HTR-8/SVneo (cell line): ENCODE measurements at places on chromosomes 7 and 10.

DNA sequence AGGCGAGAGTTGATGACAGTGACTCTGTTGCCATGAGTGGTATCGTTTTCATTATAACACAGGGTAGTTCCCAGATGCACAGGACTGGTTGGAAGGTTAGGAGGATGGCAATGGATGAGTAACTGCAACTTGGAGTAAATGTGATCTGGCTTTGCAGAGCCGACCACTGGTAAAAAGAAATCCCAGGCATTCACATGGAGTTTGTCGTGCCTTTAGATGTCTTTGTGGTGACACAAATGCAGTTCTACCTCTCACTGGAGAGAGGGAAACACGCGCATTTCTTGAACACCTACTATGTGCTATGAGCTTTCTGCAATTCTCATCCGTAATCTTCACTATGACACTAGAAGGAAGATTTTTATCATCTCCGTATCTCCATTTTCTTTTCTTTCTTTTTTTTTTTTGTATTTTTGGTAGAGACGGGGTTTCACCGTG, 1.7 kb upstream of the MNX1 start:
- no peak for DNase-seq

- DNase-seq: no peak
These were observed 103.4 kb downstream of the TRRAP start for GRCh38 chr7:98981701-98982100.

DNA sequence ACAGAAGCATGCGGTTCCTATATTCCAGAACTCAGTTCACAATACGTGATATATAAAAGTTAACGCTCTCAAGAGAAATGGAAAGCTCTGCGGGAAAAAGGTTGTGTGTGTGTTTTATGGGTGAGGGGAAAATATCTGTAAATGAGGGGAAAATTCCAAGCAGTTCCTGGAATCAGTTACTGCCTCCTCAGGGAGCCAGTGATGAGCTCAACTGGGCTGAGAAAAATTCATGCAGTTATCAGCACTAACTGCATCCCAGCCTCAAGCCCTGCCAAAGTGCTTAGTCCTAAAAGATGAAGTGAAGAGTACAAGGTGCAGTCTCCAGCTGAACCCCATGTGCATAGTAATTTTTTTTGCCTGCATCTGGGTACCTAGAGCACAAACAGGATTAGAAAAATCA, 191.9 kb downstream of the CDK14 start:
- no peak for DNase-seq

- no peak for DNase-seq
These were observed 67.0 kb downstream of the ZMIZ1 start for GRCh38 chr10:79135790-79136189.

- no peak for DNase-seq
These were observed 345.7 kb downstream of the THSD7A start for GRCh38 chr7:11486271-11486670.

DNA sequence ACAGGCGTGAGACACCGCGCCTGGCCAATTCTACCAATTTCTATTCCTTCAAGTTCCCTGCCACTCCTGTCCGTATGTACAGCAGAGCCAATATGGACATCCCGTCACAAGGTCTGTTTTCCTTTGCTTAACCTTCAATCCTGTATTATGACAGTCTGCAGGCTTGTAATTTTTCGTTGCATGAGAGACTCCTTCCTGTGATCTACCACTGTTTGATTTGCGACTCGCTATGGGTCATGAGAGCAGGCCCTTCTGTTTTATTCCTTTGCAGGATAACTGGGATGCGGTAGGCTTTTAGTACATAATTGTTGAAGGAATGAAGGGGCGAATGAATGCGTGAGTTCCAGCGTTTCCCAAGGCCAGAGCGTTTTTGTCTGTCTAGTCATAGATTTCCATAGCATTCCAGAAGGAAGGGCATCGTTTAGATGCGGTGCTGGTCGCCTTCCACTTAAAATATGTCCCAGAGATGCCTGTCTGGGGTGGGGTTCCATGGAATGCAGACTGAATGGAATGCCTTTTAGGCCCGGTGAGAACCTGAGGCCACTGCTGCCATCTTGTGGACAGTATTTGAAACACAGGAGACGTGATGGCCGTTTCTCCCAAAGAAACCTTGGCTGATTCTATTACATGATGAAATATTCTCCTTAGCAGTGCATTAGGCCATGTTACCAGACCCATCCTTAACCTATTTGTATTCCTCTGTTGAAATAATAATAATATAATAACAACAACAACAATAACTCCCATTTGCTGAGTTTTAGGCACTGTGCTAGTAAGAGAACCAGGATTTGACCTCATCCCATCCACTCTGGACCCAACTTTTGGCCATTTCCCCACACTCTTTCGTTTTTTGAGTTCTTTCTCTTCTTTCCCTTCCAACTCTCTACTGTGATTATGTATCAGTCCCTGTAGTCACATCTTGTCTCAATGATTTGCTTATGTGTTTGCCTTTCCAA, 193.2 kb downstream of the MYOF start:
- DNase-seq: peak; percentile 90

DNA sequence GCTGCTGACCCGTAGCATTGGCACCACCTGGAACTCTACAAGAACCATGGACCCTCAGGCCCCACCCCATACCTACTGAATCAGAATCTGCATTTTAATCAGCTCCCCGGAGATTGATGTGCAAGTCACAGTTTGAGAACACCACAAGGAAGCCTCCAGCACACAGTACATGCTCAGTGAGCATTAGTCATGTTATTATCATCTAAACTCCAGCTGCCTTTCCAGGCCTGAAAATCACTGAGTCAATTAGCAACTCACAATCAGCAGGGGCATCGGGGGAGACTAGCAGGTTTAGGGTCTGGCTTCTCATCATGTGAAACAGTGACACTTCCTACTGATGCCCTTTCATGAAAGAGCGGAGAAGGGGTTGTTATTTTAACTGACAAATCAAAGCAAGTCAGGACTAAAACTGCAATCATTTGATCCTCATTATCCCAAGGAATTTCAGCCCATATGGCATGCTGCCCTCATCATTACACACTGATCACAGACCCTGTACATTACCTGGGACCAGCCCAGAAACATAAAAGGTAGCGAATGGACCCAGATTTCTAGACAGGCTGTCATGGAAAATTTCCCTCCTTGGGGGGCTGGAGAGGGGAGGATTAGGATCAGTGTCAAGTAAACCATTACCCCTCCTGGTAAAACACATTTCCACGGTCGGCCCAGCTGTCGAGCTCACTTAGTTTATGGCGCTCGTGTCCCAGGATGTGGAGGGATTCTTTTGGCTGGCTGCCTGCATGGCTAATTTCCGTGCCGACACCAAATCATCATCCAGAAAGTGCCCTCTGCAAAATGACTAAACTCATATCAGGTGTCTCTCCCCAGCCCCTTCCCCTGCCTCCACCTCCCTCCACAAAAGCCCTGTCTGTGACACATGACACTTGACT, 122.8 kb downstream of the PRLHR start:
- no peak for DNase-seq

- DNase-seq: peak; percentile 73
These were observed at the start of gene PODXL for GRCh38 chr7:131556053-131556908. Gene PODXL, minus strand, starts transcription at chr7:131556628. Its CDS starts 269 bp downstream, at chr7:131556359.

- DNase-seq: no peak
These were observed 91.5 kb downstream of the MCU start for GRCh38 chr10:72783410-72783833.

- no peak for DNase-seq
These were observed 61.8 kb downstream of the IKZF1 start for GRCh38 chr7:50366311-50366710.

DNA sequence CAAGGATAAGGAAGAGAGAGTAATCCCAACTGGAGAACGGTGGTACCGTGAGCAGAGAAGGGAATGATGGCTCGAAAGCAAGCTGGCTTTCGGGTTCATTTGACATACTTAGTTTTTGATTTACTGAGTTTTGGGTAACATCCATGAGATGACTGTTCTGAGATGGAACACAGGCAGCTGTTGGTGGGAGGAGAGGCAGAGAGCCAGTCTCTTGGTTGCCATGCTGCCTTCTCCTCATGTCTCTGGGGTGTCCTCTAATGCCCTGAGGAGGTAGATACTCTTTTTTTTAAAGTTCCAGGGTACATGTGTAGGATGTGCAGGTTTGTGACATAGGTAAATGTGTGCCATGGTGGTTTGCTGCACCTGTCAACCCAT, 76.4 kb upstream of the NRP1 start:
- DNase-seq: no peak

- no peak for DNase-seq
These were observed 40.8 kb downstream of the SLC16A12 start for GRCh38 chr10:89494575-89494974.

DNA sequence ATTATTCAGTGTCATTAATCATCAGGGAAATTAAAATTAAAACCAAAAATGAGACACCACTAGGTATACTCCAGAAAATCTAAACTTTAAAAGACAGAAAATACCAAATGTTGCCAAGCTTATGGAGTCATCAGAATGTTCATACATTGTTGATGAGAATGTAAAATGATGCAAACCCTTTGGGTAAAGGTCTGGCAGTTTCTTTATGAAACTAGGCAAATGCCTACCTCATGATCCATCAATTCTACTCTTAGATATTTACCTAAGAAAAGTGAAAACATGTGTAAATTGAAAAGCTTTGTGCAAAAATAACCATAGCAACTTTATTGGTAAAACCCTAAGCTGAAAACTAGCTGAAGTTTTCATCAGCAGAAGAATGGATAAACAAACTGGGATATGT, 329.5 kb upstream of the MEOX2 start:
- no peak for DNase-seq

DNA sequence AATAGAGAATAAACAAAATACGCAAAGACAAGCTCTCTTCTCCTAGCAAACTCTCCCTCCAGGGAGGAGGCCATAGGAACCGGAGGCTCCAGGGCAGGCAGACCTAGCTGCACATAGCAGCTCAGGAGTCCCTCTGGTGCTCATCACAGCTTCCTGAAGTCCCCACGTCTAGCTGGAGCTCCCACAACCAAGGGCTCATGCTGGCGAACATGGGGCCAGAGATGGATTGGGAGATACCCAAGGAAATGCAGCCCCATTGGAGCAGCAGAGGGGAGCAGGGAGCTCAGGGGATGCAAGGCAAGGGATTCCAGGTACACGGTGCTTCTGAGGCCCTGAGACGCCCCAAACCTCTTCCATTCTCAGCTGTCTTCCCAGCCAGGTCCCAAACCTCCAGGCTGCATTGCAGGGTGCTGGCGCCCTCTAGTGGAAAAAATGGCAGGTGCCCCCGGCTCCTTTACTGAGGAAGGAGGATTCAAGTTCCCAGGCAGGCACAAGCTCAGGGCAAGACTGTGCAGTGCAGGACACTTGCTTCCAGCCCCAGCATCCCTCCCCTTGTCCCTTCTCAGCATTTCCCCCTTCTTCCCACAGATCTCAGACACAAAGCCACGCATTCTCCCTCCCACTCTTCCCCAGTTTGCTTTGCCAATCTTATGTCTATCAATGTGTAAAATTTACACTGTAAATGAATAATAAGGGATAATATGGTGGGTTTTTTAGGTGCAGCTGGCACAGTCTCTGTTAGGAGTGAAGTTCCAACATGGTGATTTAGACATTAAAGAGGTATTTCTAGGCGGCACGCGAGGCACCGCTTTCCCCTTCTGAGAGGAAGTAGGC, 46.2 kb downstream of the GPAM start:
- DNase-seq: peak; percentile 57
